ENCODE measurements at places on chromosomes 3 and 15.

DNA sequence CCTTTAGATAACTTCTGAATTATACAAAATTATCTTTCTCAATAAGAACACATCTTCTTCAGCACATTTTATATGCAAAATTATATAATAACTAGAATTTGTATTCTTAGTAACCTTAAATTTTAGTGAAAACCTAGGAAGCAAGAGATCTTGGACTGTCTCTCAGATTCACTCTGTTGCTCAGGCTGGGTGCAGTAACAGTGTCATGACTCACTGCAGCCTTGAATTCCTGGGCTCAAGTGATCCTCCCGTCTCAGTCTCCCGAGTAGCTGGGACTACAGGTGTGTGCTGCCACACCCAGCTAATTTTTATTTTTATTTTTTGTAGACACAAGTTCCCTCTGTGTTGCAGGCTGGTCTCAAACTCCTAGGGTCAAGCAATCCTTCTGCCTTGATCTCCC is 29.9 kb downstream of the MKRN3 start:
- DNase-seq, result no peak

- no peak for DNase-seq
Measured at GRCh38 chr3:56467108-56467507, 1.2 kb downstream of the ERC2 start.

- no peak for DNase-seq
Measured at GRCh38 chr3:73549051-73549600, 75.6 kb downstream of the PDZRN3 start.

- DNase-seq, result no peak
Measured at GRCh38 chr3:49661281-49661680, 12.9 kb upstream of the APEH start.

DNA sequence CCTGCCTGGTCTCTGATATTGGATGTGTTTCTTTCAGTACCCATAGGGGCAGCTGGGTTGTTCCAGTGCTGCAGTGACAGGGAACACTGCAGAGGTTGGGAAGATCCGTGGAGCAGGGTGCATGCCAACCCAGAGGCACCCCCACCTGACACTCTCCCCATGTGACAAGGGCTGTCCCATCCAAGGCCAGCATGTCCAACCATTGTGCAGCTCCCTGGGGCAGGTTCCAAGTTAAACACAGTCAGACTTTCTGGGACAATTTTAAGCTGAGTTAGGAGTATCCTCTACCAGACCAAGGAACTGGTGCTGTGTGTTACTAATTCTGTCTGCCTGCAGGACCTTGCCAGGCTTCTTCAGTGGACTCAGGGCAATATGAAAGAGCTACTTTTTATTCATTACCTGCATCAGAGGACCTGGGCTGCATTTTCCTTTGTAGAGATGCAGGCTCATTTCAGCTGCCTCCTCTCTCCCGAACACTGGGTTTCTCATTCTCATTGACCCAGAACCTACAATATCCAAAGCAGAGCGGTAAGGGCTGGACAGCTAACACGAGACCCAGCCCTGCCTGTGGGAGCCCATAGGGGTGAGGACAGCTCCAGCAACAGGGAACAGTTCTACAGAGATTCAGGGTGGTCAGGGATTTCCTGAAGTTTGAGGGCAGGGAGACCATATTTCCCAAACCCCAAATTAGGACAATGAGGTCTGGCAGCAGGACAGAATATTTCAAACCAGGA is 72.7 kb downstream of the SPSB4 start:
- no peak for DNase-seq

- no peak for DNase-seq
Measured at GRCh38 chr3:29721789-29722188, 440.9 kb downstream of the RBMS3 start.

- DNase-seq, result no peak
Measured at GRCh38 chr3:61650276-61650675, 88.9 kb downstream of the PTPRG start.

GRCh38 chr3:188842639-188843038 is 329.1 kb upstream of the TPRG1 start:
- DNase-seq, result no peak
